HS-5 (cell line): ENCODE measurements at places on chromosomes 1 and 21.

GRCh38 chr21:38759413-38759812, 46.3 kb upstream of the ETS2 start:
- no peak for DNase-seq

- DNase-seq, result no peak
Measured at GRCh38 chr1:8547791-8548190, 229.9 kb downstream of the SLC45A1 start.

- DNase-seq, result no peak
Measured at GRCh38 chr21:42112238-42112637, 41.1 kb downstream of the UMODL1 start.

DNA sequence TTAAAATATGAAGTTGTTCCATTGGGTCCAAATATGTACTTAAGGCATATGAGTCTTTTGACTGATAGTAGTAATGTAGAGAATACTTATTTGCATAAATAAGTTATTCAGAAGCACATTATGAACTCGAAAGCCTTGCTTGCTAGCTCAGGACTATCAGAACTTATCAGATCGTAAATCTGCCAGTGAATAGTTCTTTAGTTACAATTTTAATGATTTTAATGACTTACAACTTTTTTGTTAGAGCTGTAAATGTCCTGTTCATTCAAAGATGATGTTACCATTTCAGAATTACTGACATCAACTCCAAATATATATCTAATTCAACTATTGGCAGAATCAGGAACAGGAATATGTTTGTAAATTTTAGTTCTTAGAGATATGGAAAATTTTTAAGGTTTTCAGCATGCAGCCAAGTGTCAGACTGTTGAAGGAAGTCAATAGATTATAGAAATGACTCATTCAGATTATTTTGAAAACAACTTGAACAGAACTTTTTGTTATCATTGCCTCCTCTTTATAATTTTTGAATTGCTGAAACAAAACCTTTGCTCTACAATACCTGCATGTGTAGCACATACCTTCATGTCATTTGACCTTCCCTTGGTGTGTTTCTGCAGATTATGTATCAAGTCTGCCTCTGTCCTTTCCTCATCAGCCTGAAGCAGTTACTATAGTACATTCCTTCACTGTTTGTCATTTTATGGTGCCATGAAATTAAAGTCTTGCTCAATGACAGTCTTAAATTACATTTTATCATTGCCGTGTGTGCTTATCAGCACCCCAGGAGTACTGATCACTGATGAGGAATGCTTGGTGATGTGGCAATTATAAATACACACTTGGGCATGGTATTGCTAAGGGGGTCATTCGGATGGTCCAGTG, 44.9 kb downstream of the LRRC8D start:
- DNase-seq, result peak; percentile 91

- DNase-seq, result no peak
Measured at GRCh38 chr1:70499695-70500094, 88.6 kb downstream of the CTH start.

GRCh38 chr1:42815941-42816584, 859 bp upstream of the ERMAP start:
- DNase-seq, result no peak

DNA sequence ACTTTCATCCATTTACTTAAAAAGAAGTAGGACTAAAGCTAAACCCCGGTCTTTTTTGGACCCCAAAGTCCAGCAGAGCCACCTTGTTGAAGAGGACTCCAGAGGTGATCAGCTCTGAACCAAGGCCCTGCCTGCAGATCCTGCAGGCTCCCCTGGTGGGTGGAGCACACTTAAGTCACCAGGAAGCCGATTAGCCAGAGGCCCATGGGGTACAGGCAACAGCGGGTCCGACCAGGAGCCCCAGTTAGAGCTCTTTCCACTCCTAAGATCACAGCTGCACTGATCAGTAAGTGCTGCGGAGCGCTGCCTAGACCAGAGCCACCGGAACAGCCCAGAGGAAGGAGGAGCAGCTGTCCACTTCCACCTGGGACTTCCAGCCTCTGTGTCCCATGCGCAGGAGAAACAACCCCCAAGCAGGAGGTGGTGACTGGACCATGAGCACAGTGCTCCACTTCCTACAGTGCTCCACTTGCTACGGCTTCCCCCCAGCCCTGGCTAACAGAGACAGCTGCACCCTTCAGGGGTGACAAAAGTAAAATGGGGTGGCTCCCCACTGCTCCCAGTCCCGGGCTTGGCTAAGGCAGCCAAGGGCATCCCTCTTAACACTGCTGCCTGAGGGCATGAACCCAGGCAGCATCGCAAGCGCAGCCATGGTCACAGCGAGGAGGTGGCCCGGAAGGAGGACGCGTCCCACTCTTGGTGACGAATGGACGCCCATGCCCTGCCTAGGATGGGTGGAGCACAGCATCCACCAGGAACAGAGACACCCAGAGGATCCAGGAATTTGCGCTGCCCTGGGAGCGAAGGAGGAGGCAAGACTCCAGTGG, 58.0 kb downstream of the NPHP4 start:
- no peak for DNase-seq

GRCh38 chr1:56401191-56401590, 178.2 kb downstream of the PLPP3 start:
- DNase-seq, result no peak

- no peak for DNase-seq
Measured at GRCh38 chr1:152520561-152521090, 6.3 kb downstream of the CRCT1 start.

DNA sequence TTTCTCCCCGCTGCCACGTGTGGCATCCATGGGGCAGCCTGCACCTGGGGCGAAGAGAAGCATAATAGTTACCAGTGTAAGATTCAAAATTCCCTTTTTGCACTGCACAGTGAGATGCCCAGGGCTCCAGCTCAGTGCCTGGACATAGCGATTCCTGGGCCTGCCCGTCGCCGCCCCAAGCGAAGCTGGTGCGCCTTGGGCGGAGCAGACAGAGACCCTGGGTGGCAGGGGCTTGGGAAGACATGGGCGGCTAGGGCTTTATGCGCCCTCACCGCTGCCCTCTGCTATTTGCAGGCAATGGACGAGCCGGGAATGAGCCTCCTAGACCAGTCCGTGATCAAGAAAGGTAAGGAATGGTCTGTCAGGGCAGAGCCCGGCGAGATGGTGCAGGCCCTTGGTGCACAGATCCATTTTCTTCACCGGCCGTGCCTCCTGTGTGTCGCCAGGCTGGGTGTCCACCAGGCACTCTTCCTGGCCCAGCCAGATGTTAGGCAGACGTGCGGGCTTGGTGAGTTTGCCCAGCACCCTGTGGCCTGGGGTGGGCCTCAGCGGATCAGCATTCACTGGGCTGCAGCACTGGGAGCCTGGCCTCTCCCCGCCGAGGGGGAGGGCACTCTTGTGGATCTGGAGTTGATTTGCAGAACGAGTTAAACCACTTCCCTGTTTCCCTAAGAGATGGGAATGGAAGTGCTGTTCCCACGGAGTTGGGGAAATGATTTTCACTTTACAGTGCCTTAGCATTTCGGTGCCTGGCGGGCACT, 1.7 kb downstream of the TFAP2E start:
- no peak for DNase-seq

GRCh38 chr1:84972377-84972987, 24.4 kb downstream of the MCOLN2 start:
- no peak for DNase-seq
